ENCODE measurements at places on chromosomes 7 and 10. TPM values are rescaled to one million over a fixed set of nuclear protein-coding genes. Genes with fewer than 3 reads are reported as not detected.

ANKRD2 gene
- 0.67 TPM for total RNA-seq

FAM131B gene
- total RNA-seq, result 1.5 TPM

LIPJ gene
- total RNA-seq, result 0.14 TPM

CDK1 gene
- total RNA-seq, result 1.1 TPM

FAM13C gene
- total RNA-seq, result 18.7 TPM

FAM20C gene
- 74.3 TPM for total RNA-seq

GSTK1 gene
- total RNA-seq, result 68.6 TPM

NEUROG3 gene
- not detected for total RNA-seq

PDCD11 gene
- total RNA-seq, result 22.1 TPM

PITRM1 gene
- total RNA-seq, result 65.9 TPM

AKR1C8 gene
- total RNA-seq, result not detected

LIPF gene
- not detected for total RNA-seq

H2BK1 gene
- total RNA-seq, result 1.1 TPM

CNNM1 gene
- 0.24 TPM for total RNA-seq

LRRD1 gene
- 0.19 TPM for total RNA-seq

PDE6C gene
- total RNA-seq, result not detected

MRPS16 gene
- total RNA-seq, result 59.0 TPM

SLC26A3 gene
- not detected for total RNA-seq

CUBN gene
- total RNA-seq, result 1.1 TPM

PTPRZ1 gene
- total RNA-seq, result 2.0 TPM

CTAGE4 gene
- 0.88 TPM for total RNA-seq

SH2B2 gene
- 4.6 TPM for total RNA-seq

KAZALD1 gene
- 9.3 TPM for total RNA-seq

ZNF727 gene
- total RNA-seq, result 6.4 TPM

FFAR4 gene
- total RNA-seq, result 0.14 TPM

SKIDA1 gene
- total RNA-seq, result 1.2 TPM

SPDYE8 gene
- not detected for total RNA-seq

TMEM229A gene
- not detected for total RNA-seq

MLXIPL gene
- total RNA-seq, result 3.3 TPM

RARRES2 gene
- total RNA-seq, result 153 TPM

ANKRD61 gene
- not detected for total RNA-seq

BICC1 gene
- 28.5 TPM for total RNA-seq

DNAJB9 gene
- total RNA-seq, result 29.2 TPM

NKX1-2 gene
- not detected for total RNA-seq

PKD2L1 gene
- total RNA-seq, result not detected

C10orf105 gene
- total RNA-seq, result 0.23 TPM

All from posterior vena cava (tissue), 2 donors.